ENCODE measurements at places on chromosomes 4 and X. TPM values are rescaled to one million over a fixed set of nuclear protein-coding genes. Genes with fewer than 3 reads are reported as not detected.

The PRRG3 gene
- 5.6 TPM for polyA plus RNA-seq

The CXCL1 gene
- 0.39 TPM for polyA plus RNA-seq

The PDCL2 gene
- not detected for polyA plus RNA-seq

The EDA2R gene
- 0.80 TPM for polyA plus RNA-seq

The RXFP1 gene
- 0.32 TPM for polyA plus RNA-seq

DNA sequence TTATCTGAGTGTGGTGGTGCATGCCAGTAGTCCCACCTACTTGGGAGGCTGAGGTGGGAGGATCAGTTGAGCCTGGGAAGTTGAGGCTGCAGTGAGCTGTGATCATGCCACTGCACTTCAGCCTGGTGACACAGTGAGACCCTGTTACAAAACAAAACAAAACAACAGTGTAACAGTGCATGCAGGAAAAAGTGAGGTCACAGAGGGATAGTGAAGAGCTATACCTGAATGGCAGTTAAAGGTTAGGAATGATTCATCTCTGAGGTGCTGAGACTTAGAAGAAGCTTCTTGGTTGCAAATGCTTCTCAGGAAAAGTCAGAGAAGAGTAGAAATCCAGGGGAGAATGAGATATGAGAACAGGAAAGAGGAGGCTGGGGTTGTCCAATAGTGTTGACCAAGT, 178.7 kb downstream of the FRAS1 start:
- DNase-seq, result no peak

DNA sequence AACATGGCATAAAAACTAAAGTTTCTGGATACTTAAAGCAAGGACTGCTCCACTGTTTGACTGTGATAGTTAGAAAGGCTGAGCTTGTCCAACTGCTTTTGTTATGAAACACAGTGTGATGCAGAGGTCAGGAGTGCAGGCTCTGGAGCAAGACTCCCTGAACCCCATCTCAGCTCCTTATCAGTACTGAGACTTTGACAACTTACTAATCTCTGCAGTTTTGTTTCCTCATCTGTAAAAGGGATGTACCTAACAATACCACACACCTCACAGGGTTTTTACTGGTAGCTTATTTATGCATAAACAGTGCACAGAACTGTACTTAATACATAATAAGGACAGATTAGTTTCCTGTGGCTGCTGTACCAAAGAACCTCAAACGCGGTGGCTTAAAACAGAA, 804.3 kb downstream of the FSTL5 start:
- DNase-seq, result no peak

DNA sequence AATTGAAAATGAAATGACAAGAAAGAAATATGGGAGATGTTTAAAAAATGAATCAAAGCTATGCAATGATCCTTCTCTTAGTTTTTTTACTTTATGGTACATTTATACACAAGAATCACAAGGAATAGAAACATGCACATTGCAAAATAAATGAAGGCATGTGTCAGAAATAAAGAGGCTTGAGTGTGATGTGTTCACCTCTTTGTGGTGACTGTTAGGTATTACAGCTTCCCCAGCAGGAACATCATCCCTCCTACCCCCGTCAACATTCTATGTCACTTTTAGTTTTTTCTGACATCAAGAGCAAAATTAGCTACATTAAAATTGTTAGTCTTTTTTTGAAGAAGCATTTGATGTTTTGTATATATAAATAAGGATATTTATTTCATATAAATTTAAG, 214.8 kb downstream of the SLC4A4 start:
- no peak for DNase-seq

GRCh38 chrX:95509474-95509873, 1175.2 kb upstream of the DIAPH2 start:
- DNase-seq, result no peak

Data from right renal pelvis (tissue), 4 donors.